ENCODE measurements at places on chromosomes 16 and 17. TPM values are rescaled to one million over a fixed set of nuclear protein-coding genes. Genes with fewer than 3 reads are reported as not detected.

Gene KRT33B
- total RNA-seq, result not detected

Gene KRTAP2-2
- total RNA-seq, result not detected

Gene TM4SF5
- total RNA-seq, result not detected

Gene NF1
- 58.7 TPM for total RNA-seq

Gene KLHL10
- not detected for total RNA-seq

Gene RNF43
- total RNA-seq, result 27.7 TPM

Gene DHX8
- 32.7 TPM for total RNA-seq

Gene STAT5B
- total RNA-seq, result 74.6 TPM

Gene CDH5
- 38.3 TPM for total RNA-seq

Gene MPP2
- 7.6 TPM for total RNA-seq

Gene PPM1E
- 0.25 TPM for total RNA-seq

Gene PIRT
- total RNA-seq, result 6.4 TPM

Gene TEX14
- total RNA-seq, result not detected

Gene SOX8
- 0.74 TPM for total RNA-seq

Gene KCNAB3
- total RNA-seq, result 2.7 TPM
